ENCODE measurements at places on chromosomes 3 and 15. TPM values are rescaled to one million over a fixed set of nuclear protein-coding genes. Genes with fewer than 3 reads are reported as not detected.

SPTBN5 gene
- 2.2 TPM for total RNA-seq

TMEM266 gene
- total RNA-seq = not detected

SYNM gene
- total RNA-seq = 4.2 TPM

LRRC34 gene
- total RNA-seq = 0.92 TPM

KCNMB2 gene
- total RNA-seq = not detected

SAMD7 gene
- not detected for total RNA-seq

GOLGA8T gene
- total RNA-seq = 0.26 TPM
